ENCODE measurements at places on chromosomes 2 and 18.

DNA sequence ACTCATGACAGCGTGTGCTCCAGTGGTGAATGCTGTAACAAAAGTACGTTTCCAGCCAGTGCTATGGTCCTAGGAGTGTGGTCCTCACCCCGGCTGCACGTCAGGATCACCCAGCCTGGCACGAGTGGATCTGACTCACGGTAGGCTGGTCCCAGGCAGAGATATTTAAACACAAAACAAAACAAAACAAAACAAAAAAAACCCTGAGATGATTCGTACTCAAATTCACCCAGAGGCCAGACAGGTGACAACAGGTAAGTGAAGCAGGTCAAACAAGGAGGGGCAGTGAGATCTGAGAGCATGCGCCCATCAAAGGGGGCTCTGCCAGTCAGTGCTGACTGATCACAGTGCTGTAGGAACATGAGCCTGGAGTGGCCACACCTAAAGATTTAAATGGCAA, 43.2 kb downstream of the C2orf76 start:
- DNase-seq = no peak

GRCh38 chr18:24014986-24015638, 558 bp downstream of the TTC39C start:
- no peak for DNase-seq

GRCh38 chr2:120406566-120406965, 60.6 kb downstream of the INHBB start:
- no peak for DNase-seq

DNA sequence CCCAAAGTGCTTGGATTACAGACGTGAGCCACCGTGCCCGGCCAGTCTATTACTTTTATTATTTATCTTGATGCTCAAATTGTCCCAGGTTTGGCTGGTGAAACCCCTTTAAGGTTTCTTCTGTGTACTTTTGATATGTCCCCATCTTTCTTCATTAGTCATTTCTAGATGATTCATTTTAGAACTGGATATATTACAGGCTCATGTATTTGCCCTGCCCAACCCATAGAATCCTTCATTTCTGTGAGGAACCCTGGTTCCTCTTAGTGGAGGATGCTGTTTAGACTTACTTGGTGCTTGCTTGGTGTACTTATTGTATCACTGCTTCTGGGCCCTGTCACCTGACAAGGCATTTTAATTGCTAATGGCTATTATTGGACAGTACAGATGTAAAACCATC, 40.1 kb downstream of the KCMF1 start:
- no peak for DNase-seq

- no peak for DNase-seq
These were observed 21.7 kb downstream of the ARHGAP28 start for GRCh38 chr18:6751222-6751621.

GRCh38 chr2:77147153-77147552, 375.0 kb downstream of the LRRTM4 start:
- DNase-seq = no peak

DNA sequence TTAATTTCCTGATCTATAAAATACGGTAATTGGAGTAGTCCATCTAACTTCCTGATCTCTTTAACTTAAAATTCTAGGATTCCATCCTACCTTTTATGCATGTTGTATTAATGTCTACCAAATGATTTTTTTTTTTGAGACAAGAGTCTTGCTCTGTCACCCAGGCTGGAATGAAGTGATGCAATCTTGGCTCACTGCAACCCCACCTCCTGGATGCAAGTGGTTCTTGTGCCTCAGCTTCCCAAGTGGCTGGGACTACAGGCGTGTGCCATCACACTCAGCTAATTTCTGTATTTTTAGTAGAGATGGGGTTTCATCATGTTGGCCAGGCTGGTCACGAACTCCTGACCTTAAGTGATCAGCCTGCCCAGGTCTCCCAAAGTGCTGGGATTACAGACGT, 47.8 kb downstream of the CFAP36 start:
- no peak for DNase-seq

DNA sequence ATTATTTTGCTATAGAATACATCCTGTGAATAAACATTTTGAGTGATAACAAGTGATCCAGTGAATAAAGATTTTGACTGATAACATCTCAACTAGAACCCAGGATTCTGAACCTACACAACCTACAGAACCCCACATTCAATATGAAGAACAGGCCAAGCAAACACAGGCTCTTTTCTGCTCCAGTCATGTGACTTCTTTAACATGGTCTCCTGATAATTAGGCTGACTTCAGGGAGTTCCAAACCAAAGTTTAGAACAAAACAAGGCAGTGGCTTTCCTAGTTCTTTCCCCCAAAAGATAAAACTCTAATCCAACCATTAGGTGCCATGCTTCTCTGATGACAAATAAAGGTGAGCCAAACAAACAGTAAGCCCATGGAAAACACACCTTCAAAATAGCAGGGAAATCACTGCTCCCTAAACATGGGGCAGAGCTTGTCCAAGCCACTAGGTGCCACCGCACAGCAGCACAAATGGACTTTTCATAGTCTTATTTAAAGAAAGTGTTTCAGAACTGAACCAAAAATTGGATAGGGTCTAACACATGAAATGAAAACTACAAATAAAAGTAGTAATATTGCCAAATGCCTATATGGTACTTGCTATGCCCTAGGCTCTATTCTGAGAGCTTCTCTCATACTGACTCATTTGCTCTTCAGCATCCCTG, 95.3 kb downstream of the EVA1A start:
- no peak for DNase-seq

DNA sequence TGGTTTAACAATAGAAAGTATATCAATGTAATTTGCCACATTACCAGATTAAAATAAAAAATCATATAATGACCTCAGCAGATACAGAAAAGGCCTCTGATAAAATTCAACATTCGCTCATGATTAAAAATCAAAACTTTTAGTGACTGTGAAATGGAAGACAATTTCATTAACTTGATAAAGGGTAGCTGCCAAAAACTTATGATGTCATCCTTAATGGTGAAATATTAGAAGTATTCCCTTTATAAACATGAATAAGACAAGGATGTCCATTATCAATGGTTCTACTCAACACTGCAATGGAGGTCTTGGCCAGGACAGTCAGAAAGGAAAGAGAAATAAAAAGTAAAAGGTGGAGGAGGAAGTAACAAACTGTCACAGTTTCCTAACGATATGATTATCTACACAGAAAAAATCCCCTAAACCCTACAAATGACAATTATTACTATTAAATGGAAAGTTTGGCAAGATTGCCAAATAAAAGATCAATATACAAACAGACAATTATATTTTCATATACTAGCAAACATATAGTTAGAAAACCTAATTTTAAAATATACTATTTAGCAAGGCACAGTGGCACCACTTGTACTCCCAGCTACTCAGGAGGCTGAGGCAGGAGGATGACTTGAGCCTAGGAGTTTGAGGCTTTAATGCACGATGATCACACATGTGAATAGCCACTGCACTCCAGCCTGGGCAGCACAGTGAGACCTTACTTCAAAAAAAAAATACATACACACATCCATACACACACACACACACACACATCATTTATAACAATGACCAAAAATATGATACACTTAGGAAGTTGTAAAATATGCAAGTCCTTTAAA, 12.8 kb downstream of the METTL8 start:
- no peak for DNase-seq

DNA sequence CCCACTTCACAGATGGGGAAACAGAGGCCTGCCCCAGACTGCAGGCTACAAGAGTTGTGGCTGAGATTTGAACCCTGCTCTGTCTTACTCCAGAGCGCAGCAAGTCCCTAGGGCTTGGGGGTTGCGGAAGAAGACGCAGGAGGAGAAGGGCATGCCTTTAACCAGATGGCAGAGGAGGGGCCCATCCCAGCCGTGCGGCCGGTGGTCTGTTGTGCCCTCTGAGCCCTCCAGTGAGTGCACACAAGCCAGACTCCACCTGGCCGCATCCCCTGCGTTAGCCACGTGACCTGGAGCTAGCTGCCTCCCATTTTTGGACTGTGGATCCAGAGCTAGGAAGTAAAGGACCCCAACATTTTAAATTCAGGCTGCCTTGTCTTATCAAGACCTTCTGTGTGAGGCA, 2.8 kb downstream of the KCNIP3 start:
- DNase-seq = no peak

DNA sequence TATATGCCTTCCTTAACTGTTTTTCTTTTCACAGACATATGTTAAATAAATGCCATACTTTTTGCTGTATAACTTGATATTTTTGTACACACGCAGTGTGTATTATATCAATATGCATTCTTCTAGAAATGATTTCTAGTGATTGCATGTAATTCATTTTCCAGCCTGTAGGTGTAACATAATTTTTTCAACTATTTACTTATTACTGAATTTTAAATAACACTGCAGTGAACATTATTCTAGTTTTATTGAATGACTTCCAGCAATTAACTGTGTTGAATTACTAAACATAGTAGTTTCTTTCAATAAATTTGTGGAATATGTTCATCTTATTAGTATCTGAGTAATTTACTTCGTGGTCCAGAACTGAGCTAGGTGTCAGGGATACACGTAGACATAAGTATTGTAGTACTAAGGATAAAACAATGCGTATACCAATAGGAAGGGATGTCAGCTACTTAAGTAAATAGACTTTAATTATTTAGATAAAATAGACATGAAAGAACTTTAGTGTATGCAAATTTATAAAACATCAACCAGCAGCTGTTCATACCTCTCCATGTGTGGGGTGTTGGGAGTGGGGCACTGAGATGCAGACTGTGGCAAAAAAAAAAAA, 28.0 kb downstream of the TANC1 start:
- no peak for DNase-seq

DNA sequence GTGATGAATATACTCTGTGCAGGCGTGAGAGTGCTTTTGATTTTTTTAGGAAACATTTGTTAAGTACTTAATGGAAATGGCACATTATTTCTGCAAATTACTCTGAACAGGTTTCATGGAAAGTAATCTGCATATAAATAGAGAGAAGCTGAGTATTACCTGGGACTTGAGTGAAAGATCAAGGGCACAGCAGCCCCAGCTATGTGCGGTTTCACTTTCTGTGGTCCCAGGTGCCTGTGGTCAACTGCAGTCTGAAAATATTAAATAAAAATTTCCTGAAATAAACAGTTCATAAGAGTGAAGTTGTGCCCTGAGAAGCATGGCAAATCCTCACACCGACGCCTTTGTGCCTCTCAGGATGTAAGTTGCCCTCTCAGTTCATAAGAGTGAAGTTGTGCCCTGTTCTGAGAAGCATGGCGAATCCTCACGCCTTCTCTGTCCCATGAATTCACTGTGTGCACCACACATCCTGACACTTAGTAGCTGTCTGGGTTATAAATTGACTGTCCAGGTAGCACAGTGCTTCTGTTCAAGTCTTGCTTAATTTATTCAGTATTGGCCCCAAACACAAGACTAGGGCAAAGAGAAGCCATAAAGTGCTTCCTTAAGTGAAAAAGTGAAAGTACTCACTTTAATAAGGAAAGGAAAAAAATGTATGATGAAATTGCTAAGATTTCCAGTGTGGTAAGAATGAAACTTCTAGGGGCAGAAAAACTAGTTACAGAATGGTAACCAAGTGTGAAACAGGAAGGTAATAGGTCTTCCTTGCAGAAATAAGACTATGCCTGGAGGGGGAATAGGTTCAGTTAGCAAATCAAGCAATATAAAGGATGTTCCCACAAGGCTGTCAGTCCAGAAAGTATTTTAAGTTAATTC, 4.3 kb upstream of the SNTG2 start:
- DNase-seq = no peak

DNA sequence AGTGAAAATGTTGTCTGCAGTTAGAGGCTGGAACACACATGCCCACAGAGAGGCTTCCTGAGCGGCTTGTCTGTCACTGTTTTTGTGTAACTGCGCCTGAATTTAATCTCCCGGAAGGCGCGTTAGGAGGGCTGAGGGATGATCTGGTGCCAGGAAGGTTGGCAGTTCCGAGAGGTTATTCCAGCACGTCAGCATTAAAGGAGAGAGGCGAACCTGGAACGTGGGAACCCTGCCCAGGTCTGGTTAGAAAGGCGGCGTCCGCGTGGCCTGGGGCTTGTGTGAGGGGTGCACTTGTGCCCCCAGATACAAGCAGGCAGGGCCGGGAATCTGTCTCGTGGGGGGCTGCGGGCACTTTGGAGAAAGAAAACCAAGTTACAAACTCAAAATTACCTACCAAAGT, 75.3 kb downstream of the NFATC1 start:
- no peak for DNase-seq

DNA sequence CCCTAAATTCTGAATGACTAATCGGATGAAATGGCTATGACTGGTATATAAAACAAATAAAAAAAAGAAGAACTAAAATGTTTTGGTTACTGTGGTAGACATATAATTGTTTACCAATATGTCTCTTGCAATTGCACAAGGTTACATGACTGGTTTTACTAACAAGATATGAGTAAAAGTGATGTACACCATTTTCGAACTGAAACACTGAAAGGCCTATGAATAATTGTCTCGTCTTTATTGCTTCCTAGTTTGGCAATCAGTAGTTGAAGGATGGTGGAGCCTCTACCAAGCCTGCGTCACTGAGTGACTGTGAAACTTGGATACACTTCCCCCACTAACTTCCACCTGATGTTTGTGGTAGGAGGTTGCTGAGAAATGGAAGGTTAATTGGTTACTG, 16.5 kb downstream of the CDH19 start:
- DNase-seq = no peak

GRCh38 chr2:219634951-219635751, 7.7 kb downstream of the SLC4A3 start:
- no peak for DNase-seq

- peak; percentile 95 for DNase-seq
These were observed at the start of gene SMAD4 for GRCh38 chr18:51029694-51030536. TSS of gene SMAD4 (plus strand) at chr18:51030213. CDS start at chr18:51047047, 16,834 bp downstream.

DNA sequence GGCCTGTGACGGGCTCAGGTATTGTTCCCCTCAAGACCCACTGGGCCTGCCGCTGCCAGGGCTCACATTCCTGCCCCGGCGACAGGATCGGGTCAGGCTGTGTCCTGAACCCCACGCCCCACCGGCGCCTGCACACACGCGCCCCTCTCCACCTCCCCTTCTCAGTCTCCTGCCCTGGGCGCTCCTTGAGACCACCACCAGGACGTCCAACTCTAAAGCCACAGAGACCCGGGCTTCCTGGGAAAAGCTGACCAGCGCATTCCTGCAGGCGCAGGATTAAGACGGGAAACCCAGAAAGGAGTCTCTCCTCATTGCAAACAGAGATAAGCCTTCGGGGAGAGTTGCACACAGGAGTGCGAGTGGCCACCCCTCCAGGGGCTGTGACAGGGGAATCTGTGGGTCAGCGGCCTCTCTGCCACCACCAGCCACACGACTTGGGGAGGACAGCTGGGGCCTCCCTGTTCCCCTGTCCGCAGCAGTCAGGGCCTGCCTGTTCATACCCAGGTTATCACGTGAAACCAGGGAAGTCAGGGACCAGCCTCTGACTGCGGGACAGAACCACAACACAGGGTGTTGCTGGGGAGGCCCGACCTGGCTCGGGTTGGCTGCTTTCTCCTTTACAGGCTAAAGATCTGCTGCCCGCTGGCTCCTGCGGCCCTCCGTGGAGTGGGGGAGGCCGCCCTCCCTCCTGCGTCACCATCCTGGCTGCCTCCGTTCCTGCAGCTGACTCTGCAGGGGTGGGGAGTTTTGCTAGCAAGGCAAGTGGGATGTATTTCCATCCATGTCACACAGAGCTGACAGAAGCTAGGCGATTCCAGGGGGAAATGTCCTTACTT, 88.8 kb downstream of the ZCCHC2 start:
- no peak for DNase-seq

GRCh38 chr18:2423761-2424160, 147.5 kb downstream of the METTL4 start:
- no peak for DNase-seq
